ENCODE measurements at places on chromosomes 11 and 22.

GRCh38 chr11:88507771-88508417 lies 170.4 kb upstream of the CTSC start:
- no peak for DNase-seq

DNA sequence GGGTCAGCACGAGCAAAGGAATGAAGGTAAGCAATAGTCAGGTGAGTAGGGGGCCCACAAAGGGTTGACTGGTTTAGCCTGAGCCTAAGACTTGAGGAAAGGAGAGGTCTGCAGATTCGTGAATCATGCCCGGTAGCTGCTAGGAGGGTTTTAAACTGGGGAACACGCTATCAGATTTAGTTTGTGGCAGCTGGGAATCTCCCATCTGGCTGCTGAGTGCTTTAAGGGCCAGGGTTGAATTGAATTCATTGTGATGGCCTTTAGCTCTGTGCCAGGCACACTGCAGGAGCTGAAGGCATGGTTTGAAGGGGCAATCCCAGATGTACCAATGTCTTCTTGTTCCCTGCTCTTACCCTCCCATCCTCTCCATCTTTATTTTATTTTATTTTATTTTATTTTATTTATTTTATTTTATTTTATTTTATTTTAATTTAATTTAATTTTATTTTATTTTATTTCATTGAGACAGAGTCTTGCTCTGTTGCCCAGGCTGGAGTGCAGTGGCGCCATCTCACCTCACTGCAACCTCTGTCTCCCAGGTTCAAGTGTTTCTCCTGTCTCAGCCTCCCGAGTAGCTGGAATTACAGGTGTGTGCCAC lies 1.9 kb upstream of the NECTIN1 start:
- peak; percentile 35 for DNase-seq

- no peak for DNase-seq
These were observed 53.3 kb upstream of the LINC01488 start for GRCh38 chr11:69427906-69428880.

DNA sequence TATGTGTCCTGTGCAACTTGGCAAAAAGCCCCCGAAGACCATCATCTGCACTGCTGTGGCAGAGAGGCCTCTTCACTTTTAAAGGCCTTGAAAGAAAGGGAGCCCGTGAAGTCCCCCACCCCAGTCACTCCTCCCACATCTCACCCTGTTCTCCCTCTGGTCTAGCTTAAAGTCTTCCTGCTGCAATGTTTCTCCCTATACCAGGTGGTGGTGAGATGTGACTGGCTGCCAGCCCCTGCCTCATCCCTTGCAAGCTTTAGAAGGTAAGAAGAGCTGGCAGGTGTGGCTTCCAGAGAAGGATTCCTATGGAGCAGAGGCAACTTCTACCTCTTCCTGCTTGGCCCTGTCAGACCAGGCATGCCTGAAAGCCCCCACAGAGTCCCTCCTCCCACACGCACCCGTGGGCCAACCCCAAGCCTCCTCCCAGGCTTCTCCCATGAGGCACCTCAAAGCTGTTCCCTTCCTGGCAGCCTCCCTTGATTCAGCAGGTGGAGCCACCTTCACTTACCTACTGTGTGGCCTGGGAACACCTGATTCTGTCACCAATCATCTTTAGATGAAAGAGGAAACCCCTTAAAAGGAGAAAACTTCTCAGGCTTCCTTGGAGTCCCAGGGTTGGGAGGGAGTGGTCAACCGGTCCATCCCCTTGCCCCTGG lies 4.0 kb upstream of the TRIM29 start:
- DNase-seq, result no peak

DNA sequence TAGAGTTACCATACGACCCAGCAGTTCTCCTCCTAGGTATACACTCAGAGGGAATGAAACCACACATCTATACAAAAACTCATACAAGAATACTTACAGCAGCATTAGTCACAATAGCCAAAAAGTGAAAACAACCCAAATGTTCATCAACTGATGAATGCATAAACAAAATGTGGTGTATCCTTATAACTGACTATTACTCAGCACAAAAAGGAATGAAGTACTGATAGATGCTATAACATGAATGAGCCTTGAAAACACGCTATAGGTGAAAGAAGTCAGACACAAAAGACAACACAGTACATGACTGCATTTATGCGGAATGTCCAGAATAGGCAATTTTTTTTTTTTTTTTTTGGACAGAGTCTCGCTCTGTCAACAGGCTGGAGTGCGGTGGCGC lies 23.1 kb downstream of the NCAPD3 start:
- no peak for DNase-seq

DNA sequence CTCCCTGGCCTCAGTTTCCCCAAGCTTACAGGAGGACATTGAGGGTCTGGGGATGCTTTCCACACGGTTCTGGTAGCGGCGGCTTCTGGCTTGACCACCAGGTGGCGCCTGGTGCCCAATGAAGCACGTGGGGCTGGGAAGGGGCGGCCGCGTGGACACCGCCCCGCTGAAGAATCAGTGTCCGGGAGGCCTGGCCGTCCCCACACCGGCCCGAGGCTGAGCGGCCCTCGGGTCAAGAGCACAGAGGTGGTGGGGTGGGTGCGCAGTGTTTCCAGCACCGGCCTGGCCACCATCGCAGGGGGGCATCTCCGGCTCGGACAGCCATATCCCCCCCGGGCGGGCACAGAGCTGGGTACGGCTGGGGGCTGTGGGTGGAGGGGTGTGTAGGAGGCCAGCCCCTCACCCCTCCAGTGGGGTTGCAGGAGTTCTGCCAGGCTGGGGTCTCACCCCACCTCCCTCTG lies 27.8 kb upstream of the PPARA start:
- peak; percentile 27 for DNase-seq

- peak; percentile 54 for DNase-seq
These were observed 2.5 kb upstream of the RCOR2 start for GRCh38 chr11:63919267-63920125.

- peak; percentile 24 for DNase-seq
These were observed 19.9 kb downstream of the EMID1 start for GRCh38 chr22:29225422-29226090.

- DNase-seq, result no peak
These were observed 241.4 kb downstream of the TTC28 start for GRCh38 chr22:28438183-28438768.

DNA sequence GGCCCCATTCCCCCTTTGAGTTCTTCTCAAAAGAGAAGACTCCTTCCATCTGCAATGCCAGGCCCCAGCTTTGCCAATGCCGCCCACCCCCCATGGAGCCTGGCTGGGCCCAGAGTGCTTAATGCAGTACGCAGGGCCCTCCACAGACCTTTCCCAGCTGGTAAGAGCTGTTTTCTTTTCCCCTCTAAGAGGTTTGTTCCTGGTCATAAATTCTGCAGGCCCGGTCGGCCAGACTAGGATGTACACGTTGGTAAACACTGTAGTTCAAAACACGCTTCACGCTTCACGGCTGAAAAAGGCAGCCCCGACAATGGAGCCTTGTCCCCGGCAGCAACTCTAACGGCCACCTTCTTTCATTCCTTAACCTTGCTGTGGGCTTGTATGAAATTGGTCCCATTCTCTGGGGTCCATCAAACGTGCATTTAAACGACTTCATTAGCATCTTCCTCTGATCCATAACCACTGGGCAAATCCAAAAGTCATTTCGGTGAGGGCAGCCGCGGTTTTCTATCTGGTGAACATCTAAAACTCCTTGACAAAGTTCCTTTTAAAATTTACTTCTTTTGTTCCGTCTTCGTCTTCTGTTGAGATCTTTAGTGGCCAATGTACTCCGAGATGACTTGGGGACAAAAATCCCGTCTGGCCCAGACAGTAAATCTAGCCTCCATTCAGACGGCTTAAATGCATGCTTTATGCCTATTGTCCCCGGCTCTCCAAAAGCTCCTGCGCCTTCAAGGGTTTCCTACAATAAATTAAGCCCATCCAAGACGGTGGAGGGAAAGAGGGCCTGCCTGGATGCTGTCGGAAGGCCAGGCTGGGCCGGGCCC lies 60.0 kb upstream of the MYEOV start:
- no peak for DNase-seq

DNA sequence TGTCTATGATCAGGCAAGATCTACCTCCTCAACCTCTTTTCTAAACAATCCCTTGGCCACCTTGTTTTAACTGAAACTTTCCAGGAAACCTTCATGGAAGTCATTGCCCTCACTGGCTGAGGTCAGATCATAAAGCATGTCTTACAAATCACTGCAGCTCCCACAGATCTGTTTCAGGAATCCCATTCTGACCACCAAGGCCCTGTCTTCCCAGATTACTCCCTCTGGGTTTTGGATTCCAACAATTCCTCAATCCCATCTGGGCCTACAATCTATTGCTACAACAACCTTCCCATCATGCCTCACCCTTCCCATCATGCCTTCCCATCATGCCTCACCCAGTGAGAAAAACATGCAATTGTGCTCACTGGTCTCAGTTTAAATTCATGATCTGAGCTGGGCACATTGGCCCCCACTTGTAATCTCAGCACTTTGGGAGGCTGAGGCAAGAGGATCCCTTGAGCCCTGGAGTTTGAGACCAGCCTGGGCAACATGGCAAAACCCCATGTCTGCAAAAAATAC lies 15.9 kb downstream of the ADAMTS15 start:
- DNase-seq, result no peak

DNA sequence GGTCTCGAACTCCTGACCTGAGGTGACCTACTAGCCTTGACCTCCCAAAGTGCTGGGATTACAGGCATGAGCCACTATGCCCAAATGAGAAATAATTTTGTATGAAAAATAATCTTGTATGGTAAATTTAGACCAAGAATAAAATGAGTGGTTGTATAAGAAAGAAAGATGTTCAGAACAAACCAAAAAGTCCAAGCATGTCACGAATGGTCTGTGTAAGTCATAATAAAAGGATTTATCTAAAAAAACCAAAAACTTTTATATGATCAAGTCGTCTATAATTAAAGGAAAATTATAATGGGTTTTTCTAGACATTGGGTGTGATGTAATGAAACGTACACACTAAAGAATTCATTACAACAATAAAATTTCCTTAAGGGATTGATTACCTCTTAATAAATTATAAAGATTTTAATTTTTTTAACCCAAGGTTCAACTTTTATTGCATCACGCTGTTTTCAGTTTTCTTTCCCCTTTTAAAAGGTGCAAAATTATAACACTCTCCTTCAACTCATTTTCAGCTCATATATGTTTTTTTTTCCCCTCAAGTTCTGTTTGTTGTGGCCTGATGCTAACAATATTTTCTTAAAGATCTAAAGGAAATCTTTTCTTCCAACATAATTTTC lies 8.9 kb upstream of the AQP11 start:
- no peak for DNase-seq

GRCh38 chr11:78085972-78086371 lies 6.3 kb upstream of the NDUFC2 start:
- no peak for DNase-seq

DNA sequence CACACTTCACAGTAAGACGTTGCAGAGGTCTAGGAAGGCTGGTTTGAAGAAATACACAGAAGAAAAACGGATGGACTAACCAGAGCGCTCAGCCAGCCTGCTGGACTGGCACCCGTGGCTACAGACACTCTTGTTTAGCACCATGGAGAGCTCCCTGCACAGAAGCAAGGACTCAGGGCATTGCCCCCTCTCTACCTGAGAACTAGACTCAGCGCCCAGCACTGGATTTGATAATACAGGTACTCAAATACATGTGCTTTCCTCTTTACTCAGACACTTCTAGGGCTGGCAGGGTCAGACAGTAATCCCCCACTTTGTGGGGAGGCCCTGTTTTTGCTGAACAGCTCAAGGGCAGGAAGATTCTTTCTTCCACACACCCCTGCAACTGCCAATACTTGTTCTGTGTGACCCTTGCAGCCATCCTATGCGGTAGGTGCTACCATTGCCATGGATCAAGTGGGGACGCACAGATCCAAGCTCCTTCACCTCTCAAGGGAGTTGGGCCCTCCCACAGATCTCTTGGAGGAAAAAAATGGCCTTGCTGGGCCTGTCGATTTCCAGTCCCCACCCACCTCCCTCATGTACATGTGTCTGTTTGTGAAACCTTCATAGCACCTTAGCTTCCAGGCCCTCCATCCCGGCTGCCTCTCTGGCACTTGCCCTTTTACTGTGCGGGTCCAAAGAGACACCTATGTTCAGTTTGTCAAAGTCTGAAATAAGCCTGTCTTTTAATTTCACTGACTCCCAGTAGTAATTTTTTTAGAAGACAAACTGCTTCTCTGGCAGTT lies 5.1 kb upstream of the P2RX6 start:
- DNase-seq, result no peak

DNA sequence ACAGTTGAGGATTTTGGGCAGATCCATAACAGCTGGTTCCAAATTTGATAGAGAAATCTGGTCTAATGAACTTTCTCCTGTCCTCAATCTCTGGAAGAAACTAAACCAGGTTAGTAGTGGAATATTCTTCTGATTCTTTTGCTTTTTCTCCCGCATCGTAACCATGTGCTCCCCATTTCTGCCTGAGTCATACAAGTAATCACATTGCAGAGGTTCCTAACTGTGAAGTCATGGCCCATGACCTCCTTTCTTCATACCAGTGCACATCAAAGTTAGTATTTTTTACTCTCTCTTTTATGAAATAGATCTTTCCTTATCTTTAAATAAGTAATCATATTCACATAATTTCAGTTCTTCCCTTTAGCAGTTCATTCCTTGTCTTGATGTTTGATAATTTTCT lies 249.0 kb downstream of the DYNC2H1 start:
- no peak for DNase-seq

GRCh38 chr11:100939571-100939970 lies 190.0 kb downstream of the PGR start:
- no peak for DNase-seq

GRCh38 chr11:134275534-134276395 lies at the start of gene GLB1L3:
Gene GLB1L3 (plus strand): TSS chr11:134276379. CDS start chr11:134276741, 362 bp downstream.
- DNase-seq, result peak; percentile 75

DNA sequence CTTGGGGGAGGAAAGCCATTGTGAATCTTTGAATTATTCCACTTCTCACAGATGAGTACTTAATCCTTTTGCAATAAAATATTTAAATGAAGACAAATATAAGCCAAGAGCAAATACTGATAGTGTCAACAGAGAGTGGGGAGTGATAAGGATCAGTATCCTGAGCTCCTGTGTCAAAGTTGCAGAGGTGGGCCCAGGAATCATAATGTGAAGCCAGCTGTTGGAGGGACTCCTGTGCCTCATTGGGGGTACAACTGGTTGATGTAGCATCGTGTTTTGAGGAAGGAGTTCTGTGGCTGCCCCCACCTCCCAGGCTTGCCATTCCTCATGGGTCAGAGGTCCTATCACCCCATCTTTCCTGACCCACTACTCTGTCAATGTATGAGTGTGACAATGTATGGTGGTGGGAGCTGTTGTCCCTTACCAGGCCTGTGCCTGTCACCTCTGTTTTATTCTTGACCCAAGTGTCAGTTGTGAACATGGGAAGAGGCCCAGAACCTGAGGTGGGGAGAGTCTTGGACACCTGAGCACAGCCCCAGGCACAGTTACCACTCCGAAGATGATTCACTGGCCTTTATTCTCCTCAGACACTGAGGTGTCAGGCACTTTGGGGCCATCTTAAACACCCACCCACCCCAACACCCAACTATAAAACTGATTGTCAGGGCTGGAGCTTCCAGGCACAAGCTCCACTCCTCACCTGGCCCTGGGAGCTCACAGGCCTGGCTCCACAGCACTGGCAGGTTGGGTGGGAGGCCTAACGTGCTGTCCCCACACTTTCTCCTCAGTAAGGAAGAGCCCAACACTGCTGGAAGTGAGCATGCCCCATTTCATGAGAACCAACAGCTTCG lies 38.4 kb downstream of the KCNQ1OT1 start:
- DNase-seq, result no peak
